ENCODE measurements at places on chromosomes 4 and X.
A peak's percentile ranks its signal among the peaks of the same experiment; 100 is the strongest.

- DNase-seq, result no peak
These were observed 10.7 kb downstream of the TENT5D start for GRCh38 chrX:80430826-80431504.

DNA sequence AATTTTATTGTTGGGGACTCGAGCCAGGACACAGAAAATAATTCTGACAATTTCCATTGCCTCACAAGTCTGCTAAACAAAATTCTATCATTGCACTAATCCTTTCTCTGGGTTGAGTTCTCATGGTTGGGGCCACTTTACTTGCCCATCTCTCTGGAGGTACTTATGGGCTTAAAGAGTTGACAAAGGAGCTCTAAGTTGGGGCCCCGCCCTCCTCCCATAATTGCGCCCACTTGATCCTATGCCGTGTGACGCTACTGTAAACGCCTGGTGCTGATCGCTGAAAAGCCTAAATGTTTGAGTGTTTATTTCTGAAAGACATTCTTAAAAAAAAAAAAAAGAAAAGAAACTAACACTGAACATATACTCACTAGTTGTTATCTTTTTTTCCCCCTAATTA is 103.0 kb downstream of the TENM3 start:
- no peak for DNase-seq

DNA sequence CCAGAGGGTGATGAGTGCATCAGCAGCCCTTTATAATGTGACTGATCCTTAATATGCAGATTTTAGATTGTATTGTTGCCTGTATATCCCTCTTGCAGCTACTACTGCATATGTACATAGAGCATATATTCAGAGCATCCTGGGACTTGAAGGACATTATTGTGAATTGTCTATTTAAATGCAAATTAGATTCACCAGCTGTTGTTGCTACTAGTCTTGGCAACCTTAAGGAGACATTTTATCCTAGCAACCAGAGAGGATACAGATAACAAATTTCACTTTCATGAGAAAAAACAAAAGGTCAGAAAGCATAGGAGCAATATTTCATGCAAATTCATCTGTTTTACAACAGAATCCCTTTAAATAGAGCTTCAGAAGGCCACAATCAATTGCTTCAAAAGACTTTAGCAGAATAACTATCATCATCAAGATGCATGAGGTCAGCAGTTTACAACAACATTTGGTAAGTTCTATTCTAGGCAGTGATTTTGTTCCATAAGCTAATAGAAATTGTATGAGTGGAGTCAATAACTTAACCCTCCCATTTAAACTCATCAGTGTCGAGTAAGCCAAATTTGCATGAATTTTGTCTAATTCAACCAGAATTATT is 148.6 kb downstream of the GC start:
- no peak for DNase-seq

DNA sequence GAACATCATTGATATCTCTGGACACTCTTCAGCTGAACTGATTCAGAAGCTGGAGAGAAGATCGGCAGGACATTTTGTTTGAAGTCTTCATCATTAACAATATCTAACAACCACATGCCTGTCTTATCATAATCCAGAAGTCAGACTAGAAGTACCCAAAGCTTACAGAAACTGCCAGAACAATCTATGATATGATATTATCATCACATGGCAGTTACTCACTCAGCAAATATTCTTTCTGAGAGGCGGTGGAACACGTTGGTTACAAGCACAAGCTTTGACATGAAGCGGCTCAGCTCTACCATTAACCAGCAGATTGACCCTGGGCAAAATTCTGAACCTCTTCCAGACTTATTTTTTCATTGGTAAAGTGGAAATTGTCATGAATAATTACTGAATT is 69.4 kb upstream of the KIT start:
- DNase-seq, result no peak

- no peak for DNase-seq
These were observed 12.1 kb upstream of the SLAIN2 start for GRCh38 chr4:48329193-48329592.

- DNase-seq, result no peak
These were observed 73.3 kb downstream of the PSAPL1 start for GRCh38 chr4:7361280-7361895.

- DNase-seq, result no peak
These were observed 148.5 kb downstream of the FAM13A start for GRCh38 chr4:88908521-88908920.

GRCh38 chr4:88185906-88186305 is 27.5 kb upstream of the ABCG2 start:
- DNase-seq, result peak; percentile 1

DNA sequence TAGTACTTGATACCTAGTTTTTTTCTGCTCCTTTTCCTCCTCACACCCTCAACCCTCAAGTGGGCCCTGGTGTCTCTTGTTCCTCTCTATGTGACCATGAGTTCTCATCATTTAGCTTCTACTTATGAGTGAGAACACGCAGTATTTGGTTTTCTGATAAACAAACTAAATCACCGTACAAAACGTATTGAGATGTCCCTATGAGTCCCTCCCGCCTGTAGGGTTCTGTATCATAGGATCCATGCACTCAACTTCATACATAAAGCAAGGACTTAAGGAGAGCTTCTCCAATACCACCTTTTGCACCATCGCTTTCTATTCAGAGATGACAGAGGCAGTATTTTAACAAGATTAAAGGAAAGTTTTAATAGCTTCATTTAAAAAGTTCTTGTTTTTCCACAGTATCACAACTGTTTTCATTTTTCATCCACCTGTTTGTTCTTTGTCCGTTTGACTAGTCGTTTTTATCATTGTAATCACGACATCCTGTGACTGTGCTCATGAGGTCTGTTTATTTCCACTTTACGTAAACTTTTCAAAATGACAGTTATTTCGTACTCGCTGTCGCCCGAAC is 457 bp upstream of the RAB9A start:
- no peak for DNase-seq

GRCh38 chr4:67036791-67037190 is 508.5 kb downstream of the CENPC start:
- no peak for DNase-seq

DNA sequence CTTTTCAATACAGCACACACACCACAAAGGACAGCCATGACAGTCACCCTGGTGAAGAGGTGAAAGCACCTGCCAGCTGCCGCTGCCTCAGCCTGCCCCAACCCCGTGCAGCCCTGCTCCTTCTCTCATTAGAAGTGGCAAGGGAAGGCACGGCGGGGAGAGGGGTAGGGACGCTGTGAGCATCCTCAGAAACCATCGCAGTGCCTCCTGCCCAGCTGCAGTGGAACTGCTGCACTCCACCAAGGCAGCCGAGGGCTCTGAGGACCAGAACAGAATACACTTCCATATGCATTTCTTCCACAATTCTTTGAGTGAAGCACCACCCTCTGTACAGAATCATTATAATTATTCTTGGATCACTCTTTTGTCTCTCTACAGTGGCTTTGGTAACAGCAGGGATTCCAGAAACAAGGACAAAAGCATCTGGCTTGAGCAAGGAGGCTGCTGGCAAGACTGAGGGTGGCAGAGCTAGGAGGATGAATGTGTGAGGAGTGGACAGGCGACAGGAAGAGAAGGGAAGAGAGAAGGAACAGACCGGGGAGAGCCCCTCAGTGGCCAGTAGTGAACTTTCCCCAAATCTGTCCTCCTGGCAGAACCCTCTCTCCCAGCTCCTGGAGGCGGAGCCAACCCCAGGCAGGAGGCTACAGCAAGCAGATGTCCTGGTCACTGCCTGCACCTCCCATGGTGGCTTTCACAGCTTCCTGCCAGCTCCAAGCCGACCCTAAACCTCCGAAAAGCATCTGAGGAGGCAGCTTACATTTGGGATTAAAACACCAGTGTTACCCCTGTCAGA is 73.2 kb downstream of the MTNR1A start:
- DNase-seq, result no peak

GRCh38 chr4:7625071-7625470 is 190.3 kb upstream of the PSAPL1 start:
- DNase-seq, result peak; percentile 2

GRCh38 chrX:97189668-97190067 is 306.0 kb downstream of the RPA4 start:
- DNase-seq, result no peak

- DNase-seq, result no peak
These were observed 47.8 kb downstream of the NIPAL1 start for GRCh38 chr4:48064349-48064748.

DNA sequence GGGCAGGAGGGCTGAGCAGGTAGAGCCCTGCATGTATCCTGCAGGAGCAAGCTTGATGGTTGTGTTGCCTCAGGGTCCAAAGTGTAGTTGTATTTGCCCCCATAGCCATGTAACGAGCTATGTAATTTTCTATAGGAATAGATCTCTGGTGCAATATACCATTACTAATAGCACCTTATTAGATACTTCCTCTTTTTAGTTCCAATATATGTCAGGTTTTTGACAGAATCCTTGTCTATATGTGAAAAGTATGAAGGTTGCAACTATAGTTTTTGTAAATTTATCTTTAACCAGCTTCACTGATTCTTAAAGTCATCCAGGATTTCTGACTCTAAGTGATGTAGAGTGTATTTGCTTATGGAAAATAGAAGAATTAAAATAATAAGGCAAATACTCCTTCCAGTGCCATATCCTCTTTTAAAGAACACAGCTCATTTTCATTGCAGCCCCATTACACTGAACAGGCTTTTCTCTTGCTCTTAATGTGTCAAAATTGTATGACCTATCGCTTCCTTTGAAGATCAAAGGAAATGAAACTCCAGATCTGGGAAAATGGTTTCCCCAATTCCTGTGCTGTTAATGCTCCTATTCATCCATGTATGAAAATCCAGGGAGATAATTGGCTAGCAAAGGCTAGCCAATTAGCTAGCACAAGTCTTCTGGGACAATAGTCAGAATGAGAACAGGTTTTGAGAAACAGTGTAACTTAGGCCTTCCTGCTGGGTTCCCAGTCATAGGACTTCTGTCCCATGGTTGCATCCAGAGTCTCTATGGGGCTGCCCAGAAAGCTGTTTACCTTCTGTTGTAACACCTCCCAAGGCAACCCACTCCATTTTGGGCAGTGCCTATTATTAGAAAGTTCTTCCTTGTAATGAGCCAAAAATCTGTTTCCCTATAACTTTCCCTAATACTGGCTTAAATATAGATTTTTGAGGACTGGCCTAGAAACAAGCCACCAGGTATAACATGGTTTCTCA is 90.6 kb downstream of the TSPAN7 start:
- DNase-seq, result no peak

GRCh38 chrX:17377091-17377717 is 2.2 kb downstream of the NHS start:
- DNase-seq, result no peak

- no peak for DNase-seq
These were observed 50.3 kb downstream of the ARHGAP10 start for GRCh38 chr4:147782087-147782781.

DNA sequence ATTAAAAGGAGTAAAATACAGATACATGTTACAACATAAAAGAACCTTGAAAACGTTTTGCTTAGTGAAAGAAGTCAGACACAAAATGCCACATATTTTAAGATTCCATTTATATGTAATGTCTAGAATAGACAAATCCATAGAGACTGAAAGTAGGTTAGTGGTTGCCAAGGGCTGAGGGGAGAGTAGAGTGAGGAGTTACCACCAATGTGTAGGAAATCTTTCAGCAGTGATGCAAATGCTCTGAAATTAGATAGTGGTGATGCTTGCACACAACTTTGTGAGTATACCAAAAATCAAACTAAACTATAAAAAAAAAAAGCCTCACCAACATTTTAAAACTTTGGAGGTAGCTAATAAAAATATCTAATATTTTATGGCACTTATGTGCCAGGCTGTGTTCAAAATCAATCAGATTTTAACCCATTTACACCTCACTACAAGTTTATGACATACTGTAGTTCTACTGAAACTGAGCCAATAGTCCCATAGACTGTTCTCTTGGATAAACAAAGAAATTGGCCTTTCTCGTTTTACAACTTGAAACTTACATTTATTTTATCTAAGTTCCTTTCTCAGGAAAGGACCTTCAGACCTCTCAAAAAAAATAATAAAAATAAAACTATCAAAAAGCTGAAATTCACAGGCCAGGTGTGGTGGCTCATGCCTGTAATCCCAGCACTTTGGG is 29.1 kb upstream of the KLHL8 start:
- no peak for DNase-seq

DNA sequence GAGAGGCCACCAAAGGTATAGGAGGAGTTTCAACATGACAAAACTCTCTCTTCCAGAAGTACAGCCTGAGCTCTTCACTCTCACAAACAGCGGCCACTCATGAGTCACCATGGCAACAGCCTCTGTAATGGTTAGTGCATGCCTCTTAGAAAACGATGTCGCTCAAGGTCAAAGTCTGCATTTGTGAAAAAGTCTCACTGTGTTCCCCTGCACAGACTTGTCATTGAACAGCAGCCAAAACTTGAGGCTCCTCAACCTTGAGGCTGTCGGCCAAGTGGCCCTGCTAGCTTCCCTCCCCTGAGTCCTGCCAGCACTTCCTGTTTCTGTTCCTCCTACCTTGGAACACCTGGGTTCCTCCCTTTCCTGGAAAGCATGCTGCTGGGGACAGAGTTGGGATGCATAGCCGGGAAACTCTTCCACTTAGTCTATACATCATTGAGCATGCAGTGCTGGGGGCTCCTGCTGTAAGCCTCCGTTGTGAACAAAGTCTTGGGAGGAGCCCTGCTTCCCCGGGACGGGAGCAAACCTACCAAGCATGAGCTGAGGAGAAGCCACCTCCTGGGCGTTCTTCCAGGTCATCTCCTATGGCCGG is 66.6 kb downstream of the ING2 start:
- DNase-seq, result no peak

- no peak for DNase-seq
These were observed 217.6 kb upstream of the GALNT7 start for GRCh38 chr4:172950990-172951389.

DNA sequence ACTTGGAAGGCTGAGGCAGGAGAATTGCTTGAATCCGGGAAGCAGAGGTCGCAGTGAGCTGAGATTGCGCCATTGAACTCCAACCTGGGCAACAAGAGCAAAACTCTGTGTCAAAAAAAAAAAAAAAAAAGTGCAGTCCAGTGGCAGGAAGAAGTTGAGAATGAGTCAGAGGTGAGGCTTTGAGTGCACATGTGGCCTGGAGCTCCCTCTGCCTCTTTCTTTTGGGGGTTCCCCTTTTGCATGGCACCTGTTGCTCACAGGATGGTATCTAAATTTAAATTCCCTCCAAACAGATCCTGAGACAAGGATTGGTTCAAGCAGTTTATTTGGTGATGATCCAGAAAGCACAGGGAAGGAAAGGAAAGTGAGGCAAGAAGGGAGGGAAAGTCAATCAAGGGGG is 151.4 kb upstream of the STX18 start:
- DNase-seq, result no peak

- DNase-seq, result no peak
These were observed 121.8 kb downstream of the ARHGAP10 start for GRCh38 chr4:147853706-147854105.

DNA sequence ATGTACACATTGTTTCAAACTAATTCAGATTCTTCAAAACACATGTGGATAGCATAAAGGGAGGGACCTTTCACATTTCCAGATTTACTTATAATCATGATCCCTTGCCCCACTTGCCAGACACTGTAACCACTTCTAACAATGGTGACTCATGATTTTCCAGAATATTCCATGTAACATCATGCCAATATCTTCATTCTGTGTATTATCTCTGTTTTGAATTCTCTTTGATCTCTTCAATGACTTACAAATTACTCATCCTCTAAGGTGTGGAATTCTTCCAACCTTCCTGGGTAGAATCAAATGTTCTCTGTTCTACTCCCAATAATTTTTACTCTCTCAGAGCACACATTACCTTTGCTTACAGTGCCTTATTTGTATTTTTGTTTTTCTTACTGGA is 517.1 kb downstream of the PCDH7 start:
- DNase-seq, result no peak

- DNase-seq, result no peak
These were observed 183.4 kb downstream of the KIT start for GRCh38 chr4:54840992-54841768.

GRCh38 chr4:183832776-183833450 is 72.2 kb upstream of the STOX2 start:
- DNase-seq, result no peak

Measured in amniotic stem cell (primary cell).